ENCODE measurements at places on chromosomes 3 and 15.

DNA sequence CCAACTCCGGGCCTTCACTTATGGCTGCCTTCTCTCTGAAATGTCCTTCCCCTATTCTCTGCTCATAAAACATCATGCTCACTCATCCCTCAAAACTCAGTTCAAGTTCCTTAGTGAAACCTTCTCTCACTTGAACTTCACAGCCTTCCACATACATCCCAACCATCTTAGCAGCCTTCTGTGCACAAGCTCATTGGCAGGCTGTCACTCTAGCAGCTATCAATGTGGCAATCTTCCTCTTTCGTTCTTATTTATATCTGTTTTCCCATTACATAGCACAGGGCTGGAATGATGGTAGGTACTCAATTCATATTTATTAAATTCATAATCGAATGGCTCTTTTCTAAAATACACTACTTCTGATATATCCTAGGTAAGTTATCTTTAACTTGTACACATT lies 66.4 kb upstream of the MCTP2 start:
- DNase-seq: no peak

DNA sequence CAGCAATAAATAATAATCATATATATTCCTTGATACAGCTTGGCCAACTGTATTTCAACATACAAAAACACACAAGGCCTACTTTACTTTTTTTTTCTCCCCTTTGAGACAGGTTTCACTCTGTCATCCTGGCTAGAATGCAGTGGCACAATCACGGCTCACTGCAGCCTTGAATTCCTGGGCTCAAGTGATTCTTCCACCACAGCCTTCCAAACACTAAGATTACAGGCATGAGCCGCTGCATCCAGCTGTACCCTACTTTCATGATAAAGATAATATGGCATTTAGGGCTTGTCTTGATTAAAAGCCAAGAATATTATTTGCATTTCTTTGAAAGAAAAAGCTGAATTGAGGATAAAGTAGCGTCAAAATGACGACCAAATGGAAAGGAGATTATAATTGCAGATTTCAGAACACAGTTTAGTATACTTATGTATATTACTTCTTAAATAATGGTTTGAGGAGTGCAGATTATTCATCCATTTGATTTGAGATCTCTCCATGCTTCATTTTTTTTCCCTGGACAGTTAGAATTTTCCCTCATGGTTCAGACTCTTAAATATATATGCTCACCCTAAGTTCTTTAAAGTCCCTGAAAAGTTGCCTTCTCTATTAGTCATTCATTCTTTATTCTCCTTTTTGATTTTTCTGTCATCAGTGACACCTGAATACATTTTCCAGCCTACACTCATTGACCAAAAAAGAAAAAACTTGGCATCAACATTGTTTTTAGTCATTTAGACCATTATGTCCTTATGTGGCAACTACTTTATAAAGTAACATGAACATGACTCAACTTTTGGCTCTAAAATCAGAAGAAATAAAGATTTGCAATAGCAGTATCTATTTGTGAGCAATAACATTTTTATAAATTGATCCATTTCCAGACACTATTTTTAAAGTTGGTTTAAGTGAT lies 48.5 kb upstream of the MLF1 start:
- DNase-seq: no peak

- DNase-seq: no peak
Measured at GRCh38 chr15:70055601-70056051, 42.1 kb downstream of the TLE3 start.

DNA sequence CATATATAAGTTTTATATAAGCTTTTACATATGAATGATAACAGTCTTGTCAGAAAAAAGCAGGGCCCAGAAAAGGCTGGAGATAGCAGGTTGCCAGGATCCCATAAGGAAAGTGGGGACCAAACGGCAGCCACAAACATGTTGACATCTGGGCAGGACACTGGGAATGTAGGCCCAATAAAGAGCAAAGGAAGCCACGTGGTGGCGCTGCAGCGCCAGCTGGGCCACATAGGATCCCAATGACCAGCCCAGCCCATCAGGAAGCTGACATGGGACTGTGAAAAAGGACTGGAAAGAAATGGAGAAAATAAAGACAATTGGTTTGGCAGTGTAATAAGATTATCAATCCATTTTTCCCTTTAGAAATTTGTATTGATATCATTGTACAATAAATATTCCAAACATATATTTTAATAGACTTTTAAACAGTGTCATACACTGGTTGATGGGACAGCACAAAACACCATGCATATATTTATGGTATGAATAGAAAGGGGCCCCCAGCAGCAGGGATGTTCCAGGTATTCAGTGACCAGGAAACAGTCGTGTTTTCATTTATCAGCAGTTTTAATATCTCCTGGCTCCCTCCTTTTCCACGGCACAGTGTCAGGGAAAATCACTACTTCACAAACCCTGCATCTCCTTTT lies 89.0 kb upstream of the STRIT1 start:
- no peak for DNase-seq

DNA sequence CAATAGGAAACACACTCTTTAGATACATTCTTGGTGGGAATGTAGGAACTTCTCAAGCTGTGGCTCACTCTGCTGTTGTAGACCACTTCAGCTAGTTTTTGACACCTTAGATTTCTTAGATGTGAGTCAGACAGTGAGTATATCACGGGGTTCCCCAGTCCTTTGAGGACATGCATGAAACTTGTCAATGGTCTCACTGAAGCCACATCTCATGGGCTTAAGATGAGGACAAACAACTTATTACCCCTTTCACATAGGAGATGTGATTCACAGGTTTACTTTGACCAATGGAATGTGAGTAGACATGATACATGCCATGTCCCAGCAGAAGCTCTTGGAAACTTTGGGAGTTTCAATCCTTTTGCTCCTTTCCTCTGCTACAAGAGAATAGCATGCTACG lies 325.5 kb downstream of the CHST2 start:
- DNase-seq: no peak

All from stimulated activated CD4-positive, alpha-beta T cell treated with anti-CD3 and anti-CD28 coated beads, Interleukin-1b, Interleukin-23, amount 100 ng/mL, for 1 hour (primary cell).